ENCODE measurements at places on chromosomes 7 and 10.

- DNase-seq = peak; percentile 76
These were observed 3.4 kb downstream of the IGFBP3 start for GRCh38 chr7:45917658-45918057.

DNA sequence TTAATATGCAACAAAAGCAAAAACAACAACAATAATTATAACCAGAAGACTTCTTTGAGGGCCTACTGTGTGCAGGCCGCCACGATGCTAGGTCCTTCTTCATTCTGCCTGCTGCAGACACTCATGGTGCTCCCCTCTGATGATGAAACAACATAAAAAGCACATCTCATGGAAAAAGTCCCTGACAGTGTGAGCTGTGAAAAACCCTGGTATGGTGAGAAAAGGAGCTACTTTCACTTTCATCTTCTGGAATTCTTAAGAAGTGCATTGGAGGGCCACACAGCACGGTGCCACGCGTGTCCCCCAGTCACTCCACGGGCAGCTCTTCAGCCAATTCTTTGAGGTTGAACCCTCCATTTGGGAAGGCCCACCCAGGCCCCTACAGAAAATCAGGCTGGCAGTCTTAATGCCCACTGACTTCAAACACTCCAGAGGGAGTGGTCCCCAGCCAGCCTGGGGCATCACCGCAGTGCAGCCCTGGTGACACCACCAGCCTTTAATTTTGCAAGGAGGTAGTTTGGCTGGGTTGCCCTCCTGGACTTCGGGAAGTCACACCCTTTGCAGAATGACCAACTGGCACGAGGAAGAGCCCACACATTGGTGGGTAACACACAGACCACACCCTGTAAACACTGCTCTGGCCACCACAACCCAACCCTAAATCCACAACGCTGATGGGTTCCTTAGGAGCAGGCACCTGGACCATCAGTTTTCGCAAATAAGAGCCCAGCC, 7.7 kb downstream of the KCNMA1 start:
- DNase-seq = no peak

GRCh38 chr10:3893901-3894563, 109.0 kb upstream of the KLF6 start:
- DNase-seq = no peak

DNA sequence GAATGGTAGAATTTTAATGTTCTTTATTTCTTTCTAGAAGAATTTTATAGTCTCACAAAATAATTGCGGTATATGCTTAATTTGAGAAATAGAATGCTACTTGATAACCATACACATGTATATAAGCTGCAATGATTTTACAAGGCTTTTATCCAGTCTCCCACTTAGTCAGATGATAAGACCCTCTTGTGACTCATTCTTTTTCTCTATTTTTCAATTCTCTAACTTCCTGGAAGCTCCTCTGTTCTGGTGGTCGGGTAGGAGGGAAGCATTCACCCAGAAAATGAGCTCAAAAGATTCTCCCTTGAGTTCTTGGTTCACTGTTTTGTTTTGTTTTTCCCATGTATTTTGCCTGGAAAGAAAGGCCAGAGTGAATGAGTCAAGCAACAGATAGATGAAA, 546.6 kb downstream of the INHBA start:
- DNase-seq = no peak

DNA sequence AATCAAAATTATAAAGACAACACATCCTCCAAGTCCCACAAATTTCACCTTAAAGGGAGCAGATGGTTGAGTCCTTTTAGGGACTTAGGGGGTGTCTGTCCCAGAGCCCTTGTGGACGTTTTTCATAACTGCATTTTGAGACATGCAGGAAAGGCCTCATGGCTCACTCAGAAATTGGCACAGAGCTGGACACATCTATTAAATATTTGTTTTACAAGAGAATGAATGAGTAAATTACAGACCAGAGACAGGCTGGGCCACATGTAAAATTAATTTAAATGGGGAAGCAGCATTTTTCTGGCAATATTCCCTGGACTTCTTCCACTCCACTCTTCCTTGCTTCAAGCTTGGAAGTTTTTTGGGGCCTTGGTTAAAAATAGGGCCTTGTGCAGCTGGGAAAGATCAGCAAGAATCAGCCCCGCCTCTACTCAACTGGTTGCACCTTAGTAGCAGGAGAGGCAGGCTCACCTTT, 20.0 kb downstream of the LAMB1 start:
- no peak for DNase-seq

GRCh38 chr7:150371131-150371995, 2.7 kb downstream of the REPIN1 start:
- no peak for DNase-seq
